Hippocampal formation (tissue), 2 donors: ENCODE measurements at places on chromosomes 1 and 21.

DNA sequence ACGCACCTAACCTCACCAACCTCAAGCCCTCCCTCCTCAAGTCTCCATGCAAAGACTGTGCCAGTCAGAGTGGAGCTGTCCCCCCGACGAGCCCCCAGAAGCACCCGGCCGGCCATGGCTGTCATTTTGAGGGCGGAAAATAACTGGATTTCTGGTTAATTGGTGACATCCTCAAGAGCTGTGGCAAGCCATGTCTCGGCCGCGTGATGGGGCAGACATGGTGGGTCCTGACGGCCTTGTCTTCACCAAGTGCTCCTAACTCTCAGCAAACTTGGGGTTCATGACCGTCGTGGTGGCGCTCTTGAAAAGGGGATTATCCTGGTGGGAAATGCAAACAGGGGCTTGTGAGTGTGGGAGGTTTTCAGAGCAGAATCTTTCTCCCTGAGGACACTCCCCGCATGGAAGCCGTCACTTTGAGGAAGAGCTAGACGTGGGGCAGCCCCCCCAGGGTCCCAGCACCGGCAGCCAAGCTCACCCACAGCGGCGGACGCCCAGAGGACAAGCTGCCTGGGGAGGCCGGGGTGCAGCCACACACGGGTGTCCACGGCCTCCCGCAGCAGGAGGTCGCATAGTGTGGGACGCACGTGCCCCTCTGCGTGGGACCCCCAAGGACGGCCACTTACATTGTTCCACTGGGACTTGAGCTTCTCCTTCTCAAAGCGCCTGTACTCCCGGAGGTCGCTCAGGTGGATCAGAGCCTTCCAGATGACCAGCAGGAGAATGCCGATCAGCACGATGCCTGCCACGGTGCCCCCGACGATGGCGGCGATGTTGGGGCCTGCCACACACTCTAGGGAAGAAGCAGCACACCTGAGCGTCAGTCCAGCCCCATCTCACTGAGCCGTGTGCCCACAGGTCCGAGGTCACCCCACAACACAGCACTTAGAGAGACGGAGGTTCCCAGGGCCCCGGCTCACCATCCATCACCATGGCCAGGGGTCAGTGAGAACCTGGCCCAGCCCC lies 12.9 kb upstream of the PTTG1IP start:
- DNase-seq: no peak

DNA sequence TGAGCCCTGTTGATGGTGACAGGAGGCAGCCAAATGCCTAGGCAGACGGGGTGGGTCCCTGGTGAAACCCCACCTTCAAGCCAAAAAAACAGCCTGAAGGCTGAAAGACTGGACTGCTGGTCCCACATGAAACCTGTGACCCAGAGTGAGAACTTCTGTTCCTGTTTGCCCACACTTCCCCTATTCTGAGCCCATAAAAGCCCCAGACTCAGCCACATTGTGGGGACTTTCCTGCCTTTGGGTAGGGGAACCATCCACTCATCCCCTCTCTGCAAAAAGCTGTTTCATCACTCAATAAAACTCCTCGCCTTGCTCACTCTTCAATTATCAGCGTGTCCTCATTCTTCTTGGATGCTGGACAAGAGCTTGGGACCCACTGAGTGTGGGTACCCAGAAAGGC lies 25.2 kb downstream of the HTR6 start:
- no peak for DNase-seq

DNA sequence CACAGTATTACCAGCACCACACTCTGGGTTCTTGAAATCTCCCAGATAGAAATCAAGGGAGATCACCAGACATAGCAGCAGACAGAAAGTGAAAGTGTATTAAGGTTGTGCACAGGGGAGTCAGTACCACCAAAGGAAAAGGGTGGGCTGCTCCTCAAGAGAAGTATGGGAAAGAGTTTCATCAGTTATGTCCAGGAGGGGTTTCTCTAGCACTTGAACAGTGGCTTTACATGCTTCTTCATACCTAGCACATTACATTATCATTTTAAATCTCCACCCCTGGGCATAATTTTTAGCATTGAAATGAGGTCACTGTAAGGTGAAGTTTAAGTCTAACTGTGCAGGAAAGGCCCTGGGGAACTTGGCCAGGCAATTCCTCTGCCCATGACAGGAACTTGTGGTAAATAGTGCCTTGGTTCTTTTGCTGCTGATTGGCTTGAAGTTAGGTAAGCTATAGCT lies 601.0 kb downstream of the NUF2 start:
- no peak for DNase-seq

- no peak for DNase-seq
Observed at GRCh38 chr1:211695135-211695816, 19.9 kb upstream of the NEK2 start.

DNA sequence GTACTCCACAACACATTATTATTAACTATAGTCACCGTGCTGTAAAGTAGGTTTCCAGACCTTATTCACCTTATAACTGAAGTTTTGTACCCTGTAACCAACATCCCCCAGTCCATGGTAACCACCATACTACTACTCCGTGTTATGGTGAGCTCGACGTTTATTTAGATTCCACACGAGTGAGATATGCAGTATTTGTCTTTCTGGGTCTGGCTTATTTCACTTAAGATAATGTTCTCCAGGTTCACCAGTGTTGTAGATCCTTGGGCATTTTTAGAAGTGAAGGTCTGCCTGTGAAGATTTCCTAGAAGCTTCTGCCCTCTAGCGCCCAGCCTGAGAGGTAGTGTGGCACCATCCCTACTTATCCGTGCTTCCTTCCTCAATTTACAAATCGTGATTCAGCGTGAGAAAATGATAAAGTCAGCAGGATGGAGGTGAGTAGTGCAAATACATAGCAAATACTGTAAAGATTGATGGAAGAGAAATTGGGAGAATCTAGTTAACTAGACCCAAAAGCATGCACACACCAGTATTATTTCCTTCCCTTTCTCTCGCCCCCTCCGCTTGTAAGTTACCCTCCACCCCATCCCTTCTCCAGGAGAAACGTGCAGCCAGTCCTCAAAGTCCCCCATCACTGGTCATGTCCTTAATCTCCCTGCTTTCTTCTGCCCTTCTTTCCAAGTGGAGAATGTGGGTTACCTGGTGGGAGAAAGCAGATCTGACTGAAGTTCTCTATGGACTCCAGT lies 36.0 kb upstream of the DISC1 start:
- DNase-seq: peak; percentile 37

DNA sequence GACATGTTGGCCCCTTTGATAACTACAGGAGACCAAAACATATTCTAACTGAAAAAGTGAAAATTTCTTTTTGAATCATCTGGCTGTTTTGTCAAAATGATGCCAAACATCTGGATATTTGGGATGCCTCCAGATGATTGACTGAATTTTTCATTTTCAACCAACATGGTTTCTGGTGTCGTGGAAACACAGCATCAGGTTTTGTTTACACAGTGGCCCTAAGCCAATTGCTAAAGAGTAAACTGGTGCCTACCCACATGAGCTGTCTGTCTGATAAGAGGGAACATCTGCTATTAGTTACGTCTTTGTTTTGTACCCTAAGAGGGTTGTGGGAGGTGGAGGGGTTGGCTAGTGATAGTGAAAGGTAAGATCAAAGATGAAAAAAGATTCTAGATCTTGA lies 204.8 kb downstream of the KCNK2 start:
- DNase-seq: no peak

- DNase-seq: no peak
Observed at GRCh38 chr21:37627074-37627473, 260.5 kb downstream of the DYRK1A start.

DNA sequence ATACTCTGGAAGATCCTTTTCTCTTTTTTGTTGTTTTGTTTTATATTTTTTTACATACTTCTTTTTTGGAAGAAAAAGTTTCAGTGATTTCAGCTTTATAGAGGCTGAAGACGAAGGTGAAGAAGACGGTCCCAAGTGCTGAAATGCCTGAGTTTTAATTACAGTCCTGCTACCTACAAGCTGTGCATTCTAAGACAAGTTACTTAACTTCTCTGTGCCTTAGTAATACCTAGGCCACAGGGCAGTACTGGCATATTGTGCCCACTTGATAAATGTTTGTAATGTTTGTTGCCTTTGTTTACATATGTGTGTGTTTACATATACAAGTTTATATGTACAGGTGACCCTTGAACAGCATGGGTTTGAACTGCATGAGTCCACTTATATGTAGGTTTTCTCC lies 56.3 kb upstream of the ANGPTL3 start:
- DNase-seq: no peak

DNA sequence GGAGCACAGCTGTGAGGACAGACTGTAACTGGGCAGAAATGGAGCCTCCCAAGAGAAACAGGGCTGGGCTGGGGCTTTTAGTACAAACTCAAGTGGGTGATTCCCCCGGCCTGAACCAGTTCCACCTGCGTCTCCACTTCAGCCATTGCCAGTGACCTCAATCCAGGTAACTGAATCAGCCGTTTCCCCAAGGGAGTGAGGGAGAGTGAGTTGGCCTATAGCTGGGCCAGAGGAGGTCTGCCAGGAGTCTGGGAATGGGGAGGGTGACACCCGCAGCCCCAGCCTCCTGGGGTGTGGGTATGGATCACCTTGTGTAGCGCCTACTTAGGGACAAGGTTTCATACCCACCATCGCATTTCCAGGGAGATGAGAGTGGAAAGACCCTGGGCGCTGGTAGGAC lies 8.5 kb downstream of the SLC26A9 start:
- no peak for DNase-seq

DNA sequence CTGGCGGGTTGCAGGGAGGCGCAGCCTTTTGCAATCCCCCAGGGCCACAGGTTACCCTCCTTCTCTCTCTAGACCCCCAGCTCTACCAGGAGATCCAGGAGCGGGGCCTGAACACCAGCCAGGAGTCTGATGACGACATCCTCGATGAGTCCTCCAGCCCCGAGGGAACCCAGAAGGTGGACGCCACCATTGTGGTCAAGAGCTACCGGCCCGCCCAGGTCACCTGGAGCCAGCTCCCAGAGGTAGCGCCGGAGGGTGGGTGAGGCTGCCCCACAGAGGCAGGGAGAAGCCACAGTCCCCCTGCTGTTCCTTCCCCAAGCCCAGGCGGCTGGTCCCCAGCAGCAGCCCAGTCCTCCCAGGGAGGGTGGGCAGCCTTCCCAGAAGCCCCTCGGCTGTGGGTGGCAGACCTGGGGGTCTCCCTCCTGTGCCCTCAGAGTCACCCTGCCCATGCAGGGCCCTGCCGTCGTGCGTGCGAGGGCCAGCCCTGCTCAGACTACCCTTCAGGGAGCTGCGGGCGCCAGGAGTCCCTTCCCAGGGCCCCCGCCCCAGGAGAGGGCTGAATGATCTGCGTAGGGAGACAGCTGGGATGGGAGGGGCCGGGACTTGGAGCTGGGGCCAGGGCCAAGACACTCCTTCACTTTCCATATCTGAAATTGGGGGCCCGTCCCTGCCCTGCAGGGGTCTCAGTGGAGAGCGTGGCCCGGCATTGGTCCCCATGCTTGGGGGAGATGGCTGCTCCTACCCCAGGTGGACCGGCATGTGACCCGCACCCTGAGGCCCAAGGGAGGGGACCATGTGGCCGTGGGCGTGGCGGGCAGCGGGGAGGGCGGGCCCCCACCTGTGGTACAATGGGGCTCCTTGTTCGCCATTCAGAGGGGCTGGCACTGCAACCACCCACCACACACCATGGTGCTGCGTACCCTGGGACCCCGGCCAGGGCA lies 12.9 kb downstream of the ARHGEF16 start:
- DNase-seq: no peak

DNA sequence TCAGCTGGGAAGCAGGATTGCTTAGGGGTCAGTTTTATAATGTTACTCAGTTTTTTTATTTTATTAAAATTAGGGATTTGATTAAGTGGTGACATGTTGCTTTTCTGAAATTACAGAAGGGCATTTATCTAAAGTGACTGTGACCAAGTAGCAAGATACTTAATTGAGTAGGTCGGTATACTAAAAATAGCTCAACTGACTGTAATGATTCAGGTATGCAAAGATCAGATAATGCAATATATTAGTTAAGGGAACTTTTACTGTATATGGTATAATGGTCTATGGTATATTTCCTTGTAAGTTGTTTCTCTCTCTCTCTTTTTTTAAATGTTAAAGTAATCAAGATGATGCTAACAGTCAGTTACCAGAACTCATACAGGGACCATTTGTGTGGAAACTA lies 26.2 kb downstream of the RLF start:
- DNase-seq: no peak

DNA sequence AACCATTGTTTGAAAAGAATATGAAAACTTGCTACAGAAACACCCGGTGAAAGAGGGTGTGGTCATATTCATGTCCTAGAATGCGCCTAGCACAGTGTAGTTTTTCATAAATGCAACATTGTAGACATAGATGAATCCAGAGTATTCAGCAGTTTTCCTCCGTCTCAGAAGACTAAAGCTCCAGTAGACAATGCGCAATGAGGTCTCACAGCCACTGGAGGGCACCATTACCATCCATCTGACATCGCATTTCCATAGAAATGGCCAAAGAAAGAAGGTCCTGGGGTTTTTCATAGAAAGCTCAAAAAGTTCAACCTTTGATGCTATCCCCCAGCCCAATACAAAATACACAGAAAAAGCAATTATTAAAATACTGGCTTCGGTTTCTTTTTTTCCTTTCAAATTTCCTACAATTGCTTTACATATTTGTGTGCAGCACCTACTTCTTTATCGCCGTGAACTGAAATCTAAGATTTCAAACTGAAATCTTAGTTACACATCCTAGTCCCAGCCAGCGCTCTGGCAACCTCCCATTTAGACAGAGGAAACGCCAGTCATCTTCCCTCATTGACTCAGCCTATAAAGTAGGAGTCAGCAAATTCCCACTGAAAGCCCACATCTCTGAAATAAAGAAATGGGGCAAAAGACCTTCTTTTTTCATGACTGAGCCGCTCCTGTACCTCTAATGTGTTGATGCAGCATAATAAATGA lies 3.9 kb upstream of the CD58 start:
- peak; percentile 69 for DNase-seq

DNA sequence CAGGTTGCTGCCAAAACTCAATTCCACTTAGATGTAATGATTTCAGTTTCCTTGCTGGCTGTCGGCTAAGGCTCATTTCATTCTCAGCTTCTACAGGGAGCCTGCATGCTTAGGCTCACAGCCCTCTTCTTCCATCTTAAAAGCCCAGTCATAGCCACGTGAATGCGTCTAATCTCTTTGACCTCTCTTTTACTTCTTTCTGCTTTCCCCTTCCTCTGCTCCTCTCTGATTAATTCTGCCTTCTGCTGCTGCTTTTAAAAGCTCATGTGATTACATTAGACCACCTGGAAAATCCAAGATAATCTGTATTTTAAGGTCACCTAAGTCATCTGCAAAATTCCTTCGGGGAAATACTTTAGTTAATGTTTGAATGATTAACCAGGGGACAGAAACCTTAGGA lies 812.8 kb upstream of the BRINP3 start:
- DNase-seq: no peak

GRCh38 chr1:98366343-98366742 lies 295.2 kb upstream of the SNX7 start:
- no peak for DNase-seq

GRCh38 chr1:93784538-93784937 lies 94.5 kb downstream of the DNTTIP2 start:
- no peak for DNase-seq

GRCh38 chr1:96588416-96588995 lies 133.1 kb upstream of the PTBP2 start:
- no peak for DNase-seq

DNA sequence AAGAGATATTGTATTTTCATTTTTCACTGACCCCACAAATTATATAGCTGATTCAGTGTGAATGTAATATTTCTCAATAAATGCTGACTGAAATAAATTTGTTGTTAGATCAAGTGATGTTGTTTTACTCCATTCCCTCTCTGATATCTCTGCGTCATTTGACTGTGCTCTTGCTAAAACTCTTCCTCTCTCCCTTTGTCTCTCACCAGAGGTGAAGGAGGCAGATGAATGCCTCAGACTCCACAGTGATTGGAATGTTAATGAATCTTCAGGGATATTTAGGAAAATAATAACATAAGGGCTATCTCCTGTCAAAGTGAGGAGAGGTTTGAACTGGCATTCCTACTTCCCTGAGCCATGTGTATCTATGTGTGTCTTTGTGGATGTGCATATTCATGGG lies 3.7 kb downstream of the CD1E start:
- no peak for DNase-seq
